ENCODE measurements at places on chromosomes 4 and X.

DNA sequence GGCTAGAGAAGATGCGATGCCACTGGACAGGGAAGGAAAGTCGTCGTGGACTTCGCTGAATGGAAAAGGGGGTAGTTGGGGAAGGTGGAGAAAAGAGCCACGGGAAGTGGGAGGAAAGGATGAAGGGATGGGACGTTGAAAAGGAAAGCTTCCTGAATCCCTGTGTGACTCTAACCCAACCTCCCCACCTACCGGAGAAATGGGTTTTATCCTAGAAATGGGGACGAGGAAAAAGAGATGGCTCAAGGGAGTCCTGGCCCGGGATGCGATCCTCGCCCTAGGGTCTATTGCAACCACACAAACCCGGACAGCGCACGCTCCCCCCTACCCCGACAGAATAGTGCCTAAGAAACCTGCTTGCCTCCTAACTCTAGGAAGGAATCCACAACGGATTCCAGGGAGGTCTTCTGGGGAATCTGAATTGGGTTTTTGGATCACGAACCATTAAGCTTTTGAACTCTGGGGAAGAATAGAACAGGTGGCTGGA is 738 bp upstream of the TSPAN5 start:
- no peak for DNase-seq

DNA sequence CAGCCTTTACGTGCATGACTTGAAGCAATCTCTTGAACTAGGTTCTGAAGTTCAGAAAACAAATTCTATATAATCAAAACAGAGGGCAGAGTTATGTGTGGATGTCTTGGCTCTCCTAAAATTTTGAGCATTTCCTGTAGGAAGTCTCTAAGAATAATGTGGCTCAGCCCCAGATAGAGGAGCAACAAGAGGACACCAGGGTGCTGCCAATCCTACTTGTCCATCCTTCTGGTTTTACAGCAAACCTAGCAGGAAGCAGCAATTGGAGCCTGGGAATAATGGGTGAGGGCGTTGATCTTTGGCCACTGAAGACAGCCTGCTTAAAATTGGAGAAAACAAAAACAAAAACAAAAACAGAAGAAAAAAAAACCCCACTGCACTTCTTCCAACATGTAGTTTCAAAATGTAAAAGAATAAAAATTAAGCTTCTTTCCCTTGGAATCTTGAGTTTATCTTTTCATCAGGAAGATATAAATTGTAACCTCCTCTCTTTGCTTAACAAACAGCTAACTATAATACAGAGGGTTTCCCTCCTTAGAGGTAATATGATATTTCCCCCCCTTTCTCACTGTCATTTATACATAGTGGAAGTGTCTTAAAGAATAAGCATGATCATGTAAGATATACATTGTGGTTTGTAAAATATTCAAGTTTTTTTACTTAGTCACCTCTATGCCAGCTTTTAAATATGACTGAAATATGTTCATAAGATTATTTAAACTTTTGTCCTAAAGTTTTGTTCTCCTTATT is 130.6 kb downstream of the FBXO8 start:
- no peak for DNase-seq

DNA sequence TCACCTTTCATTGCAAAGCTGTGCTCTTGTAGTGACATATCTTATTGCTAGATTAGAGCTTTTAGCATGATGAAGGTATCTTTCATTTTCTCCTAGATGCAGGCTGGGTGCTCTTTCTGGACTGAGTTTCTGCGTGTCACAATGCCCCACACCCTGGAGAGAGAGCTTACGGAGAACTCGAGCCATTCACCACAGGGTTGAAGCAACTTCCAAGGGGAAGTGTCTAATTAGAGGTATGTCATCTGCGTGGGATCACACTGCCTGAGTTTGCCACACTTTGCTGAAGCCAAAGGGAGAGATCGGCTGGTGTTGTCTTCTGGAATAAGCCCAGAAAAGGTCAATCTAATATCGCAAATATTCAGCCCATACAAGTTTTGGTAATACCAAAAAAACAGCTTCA is 179.3 kb upstream of the MBNL3 start:
- no peak for DNase-seq

GRCh38 chrX:103861200-103861599 is 29.1 kb upstream of the RAB9B start:
- DNase-seq, result no peak

GRCh38 chr4:175215208-175215607 is 297.1 kb downstream of the ADAM29 start:
- DNase-seq, result no peak

- DNase-seq, result no peak
These were observed 33.0 kb downstream of the PLAC1 start for GRCh38 chrX:134625315-134625718.

DNA sequence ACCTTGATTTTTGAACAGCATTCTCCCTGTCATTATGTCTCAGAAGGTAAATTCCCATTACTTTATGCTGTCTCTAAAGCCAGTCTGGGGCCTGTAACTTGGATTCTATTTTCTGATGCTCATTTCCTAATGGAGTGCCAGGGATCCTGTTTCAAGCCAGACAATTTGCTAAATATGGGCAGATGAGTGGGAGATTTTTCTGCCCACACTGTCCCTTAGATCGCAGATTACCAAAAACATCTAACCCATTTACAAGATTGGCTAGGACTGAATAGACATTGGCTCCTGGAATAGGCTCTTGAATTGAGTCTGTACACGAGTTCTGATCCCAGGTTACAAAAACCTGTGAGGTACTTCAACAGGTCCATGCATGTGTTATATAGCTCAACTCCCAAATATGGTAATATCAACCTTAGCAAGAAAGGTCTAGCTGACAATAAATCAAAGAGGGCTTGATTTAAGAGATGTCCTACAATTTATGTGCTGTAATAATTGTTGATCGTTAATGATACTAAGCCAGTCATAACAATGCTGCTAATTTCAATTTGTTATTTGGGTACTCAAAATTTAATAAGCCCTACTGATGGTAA is 5.7 kb downstream of the GPC3 start:
- no peak for DNase-seq
